ENCODE measurements at places on chromosomes 5 and 9.
A peak's percentile ranks its signal among the peaks of the same experiment; 100 is the strongest.

DNA sequence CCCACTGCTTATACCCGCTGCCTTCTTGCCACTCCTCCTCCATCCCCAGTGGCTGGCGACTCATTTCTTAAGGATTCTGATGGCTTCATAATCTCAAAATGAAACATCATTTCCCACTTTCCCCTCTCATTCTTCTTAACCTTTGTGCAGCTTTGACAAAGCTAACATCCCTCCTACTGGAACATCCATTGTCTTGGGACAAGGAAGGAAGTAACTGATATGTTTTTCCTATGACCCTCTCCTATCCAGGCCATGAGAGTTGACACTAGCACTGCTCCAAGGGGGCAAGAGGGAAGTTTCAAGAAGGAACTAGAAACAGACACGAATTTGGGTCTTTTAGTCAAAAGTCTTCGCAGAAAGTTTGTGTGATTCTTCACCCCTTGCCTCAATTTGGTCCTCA is 71.7 kb upstream of the SNX2 start:
- DNase-seq, result no peak

DNA sequence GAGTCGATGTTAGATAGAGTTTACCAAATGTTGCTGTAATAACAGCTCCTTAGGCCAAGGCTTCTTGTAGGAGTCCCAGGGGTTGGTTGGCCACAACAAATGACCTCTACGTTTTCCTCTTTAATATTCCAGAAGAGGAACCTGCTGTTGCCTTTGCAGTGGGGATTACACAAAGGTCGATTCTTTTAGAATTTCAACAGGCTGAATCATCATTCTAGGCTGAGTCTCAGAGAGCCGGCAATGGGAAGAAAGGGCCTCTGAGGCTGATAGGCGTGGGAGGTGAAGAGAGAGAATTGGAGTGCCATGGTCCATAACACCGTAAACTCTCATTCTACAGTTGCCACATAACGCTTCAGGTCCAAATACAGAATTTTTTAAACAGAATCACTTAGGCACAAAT is 405.9 kb upstream of the DAP start:
- DNase-seq, result peak; percentile 75

DNA sequence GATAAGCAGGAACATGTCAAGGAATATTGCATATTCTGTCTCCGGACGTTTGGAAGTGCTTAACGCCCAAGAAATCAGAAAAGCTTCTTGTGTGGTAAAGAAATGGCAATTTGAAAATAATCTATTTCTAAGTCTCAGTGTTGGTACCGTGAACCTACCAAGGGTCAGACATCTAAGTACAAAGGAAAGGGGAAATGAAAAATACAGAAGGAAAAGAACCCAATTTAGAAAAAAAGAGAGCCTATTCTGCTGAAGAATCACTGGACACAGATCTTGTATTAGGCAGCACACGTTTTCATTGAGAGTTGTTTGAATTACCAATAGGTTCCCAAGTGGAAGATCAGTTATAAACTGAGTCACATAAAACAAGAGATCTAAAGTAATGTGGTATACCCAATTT is 46.9 kb upstream of the CEP78 start:
- no peak for DNase-seq

DNA sequence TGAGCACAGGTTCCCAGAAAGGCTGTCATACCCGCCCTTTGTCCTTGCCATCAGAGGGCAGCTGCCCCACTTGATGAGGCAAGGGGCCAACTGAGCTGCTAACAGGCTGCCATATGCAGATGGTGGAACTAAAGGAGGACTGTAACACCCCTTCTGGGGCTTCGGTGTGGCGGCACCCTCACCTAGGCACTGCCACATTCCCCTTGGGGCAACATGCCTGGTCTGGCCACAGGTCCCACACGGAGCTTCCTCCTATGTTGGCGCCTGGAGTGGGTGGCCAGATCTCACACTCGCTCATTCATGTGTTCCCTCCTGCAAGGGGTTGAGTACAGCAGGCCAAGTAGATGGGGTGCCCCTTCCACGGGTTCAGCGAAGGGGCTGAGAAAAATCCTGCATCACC is 777.4 kb upstream of the CHD1 start:
- no peak for DNase-seq

DNA sequence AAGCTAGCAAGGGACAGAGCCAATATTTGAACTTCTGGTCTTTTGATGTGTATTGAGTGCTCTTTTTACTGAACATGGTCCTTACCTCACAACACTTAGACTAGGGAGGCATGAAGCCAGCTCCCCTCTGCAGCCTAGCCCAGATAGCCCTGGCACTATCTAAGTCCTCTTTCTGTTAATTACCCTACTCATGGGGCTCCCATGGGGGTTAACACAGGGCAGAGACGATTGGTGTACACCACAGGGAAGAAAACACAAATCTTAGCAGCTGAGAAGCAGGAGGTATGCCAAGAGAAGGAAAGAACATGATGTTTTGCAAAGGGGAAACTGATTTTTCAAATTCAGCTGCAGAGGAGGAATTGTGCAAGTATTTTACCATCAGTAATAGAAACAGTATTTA is 383.8 kb downstream of the TMEM232 start:
- DNase-seq, result no peak

DNA sequence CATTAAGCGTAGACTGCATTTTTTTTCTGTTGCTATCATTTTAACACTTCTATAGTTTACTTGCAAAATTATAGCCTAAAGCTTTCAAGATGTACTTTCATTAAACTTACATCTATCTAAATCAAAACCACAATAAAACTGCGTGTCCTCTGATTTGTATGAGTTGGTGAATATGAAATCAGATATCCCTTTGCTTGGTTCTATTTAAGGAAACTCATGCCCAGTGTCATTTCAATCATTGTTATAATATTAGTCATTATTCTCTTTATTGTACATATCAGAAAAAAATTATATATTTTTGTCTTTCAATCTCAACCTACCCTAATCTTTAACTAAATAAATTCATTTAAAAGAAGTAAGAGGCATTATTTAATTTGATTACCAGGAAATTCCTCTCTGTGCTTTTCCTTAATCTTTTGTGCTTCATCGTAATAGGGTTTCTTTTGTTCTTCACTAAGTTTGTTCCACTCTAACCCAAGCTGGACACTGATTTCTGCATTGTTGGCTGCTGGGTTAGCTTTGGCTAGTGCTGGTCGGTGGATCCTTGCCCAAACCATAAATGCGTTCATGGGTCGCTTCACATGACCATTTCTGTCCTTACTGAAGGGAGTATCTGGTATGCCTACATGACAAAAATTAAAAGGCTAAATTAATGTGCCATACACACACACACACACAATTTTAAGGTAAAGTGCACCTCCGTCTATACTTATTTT is 3.8 kb downstream of the SOX30 start:
- DNase-seq, result no peak

DNA sequence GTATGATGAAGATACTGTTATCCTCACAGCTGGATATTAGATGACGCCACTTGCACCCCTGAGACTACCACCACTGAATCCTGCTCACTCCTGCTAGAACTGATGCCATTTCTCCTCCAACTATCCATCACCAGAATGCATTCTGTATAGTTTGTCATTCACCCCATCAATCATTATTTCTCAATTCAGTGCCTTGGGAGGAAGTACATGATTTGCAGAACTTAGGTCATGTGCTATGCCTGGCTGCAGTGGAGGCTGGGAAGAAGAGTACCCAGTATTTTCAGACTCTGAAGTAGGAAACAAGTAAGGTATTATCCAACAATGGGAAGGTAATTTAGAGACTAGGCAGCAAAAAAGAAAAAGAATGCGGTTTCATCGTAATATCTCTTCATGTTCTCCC is 26.2 kb upstream of the HSD17B4 start:
- no peak for DNase-seq
